ENCODE measurements at places on chromosomes 2 and 18. TPM values are rescaled to one million over a fixed set of nuclear protein-coding genes. Genes with fewer than 3 reads are reported as not detected.

EFHD1 gene
- 178 TPM for total RNA-seq

CYP1B1 gene
- 135 TPM for total RNA-seq

GLI2 gene
- total RNA-seq = 37.0 TPM

B3GNT2 gene
- 8.0 TPM for total RNA-seq

DNA sequence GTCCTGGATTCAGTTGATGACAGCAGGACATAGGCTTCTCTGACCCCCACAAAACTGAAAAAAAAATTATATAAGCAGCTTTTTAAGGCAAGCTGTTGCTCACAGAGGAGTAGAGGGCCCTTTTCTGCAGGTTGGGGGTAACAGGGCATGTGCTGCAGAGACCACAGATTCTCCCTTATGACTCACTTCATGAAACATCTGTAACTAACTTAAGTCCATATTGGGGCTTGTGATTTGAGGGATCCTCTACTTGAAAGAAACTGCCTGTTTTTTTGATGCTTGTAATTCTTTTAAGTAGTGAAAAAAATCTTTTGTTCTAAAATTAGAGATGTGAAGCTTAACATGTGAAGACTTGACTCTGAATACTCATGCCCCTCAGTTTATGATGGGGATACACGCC is 33.4 kb downstream of the XRCC5 start:
- no peak for DNase-seq

- DNase-seq = no peak
Observed at GRCh38 chr2:69693059-69693774, 48.7 kb upstream of the ANXA4 start.

DNA sequence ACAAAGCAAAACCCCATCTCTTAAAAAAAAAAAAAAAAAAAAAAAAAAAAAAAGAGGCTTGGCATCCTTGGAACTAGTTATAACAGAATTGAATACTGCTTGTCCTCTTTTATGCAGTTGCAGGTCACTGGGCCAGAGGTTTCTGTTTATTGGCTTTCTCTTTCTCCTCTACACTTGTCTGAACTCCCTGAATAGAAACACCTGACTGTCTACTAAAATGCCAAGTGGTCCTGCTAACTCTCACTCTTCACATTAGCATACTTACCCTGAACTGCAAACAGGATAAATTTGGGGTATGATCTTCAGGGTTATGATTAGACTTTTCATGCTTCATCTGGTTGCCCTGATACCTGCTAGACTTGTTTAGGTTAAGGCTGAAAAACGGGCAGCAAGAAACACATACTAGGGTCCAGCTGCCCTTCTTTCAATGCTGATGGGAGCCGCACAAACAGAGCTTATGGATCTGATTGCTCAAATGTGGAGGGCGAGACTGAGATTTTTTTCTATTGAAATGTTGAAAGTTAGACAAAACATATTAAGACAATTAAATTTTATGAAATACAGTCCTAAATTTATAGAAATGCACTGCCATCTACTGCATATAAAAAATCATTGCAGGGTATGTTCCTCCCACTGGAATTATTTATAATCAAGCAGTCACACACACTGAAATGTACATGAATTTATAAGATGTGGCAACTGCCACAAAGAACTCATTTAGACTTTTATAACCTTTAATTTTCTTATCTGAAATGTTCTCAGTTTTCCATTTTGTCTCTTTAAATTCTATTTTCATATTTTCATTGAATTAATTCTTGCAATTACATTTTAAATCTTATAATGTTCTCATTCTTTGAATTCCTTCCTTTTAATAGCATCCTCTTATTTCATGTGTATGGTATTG is 40.8 kb downstream of the GTF3C3 start:
- no peak for DNase-seq

DNA sequence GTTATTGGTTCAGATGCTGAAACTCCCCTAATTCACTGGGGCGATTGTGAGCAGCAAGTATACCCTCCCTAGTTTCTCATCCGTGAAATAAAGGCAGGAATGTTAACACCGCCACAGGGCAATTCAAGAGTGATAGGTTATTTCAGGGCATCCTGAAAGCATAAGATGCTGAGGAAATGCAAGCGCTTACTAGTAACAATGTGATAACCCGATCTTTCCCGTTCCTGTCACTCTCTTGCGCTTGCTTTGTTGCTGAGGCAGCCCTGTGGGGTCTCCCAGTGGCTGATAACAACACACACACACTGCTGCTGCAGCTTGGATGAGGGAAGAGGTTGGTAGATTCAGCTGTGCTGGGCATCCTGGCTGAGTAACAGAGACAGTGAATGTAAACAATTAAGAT is 259.3 kb downstream of the AGPS start:
- no peak for DNase-seq

GRCh38 chr2:2837746-2838547 is 506.9 kb upstream of the MYT1L start:
- no peak for DNase-seq

All from chondrocyte (in vitro differentiated cells).